ENCODE measurements at places on chromosomes 2 and 18.

GRCh38 chr18:33600846-33601245 lies 22.8 kb downstream of the ASXL3 start:
- no peak for DNase-seq

DNA sequence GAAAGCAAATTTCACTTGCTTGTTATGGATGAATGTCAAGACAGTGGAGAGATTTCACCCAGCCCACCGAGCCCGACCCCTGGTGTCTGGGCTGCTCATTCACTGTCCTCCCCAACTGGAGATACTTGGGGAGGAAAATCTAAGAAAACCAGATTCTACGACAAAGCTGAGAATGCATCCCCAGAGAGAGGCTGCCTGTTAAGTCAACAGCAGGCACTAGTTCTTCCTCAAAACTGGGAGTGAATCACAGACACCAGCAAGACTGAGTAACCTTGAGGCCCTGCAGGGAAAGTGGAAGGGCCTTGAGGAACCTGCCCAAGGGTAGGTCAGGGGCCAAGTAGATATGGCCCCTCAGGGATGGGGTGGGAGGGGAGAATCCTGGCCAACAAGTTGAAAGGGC lies 34.2 kb upstream of the MLPH start:
- no peak for DNase-seq

- no peak for DNase-seq
Observed at GRCh38 chr2:98482362-98482761, 37.7 kb downstream of the INPP4A start.

- DNase-seq: no peak
Observed at GRCh38 chr2:137879121-137879520, 85.2 kb upstream of the HNMT start.

GRCh38 chr2:42290005-42290404 lies 71.0 kb downstream of the COX7A2L start:
- DNase-seq: no peak

GRCh38 chr2:149000158-149000938 lies 38.2 kb upstream of the LYPD6B start:
- DNase-seq: no peak

DNA sequence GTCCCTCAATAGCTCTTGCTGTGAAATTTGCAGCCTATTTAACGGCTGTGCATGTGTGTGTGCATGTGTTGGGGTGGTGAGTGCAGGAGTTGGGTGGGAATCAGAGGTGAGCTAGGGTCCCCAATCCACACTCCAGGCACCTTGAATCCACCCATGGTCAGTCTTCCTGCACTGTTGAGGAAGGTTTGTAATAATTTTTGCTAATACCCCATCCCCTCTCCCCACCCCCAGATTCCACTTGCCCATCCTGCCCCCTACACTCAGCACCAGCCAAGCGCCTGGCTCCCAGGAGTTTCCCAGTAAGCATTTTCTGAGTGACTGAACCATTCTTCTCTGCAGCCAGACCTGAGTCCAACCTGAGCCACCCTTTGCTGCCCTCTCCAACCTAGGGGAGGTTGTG lies 208.4 kb upstream of the RAB12 start:
- DNase-seq: no peak

DNA sequence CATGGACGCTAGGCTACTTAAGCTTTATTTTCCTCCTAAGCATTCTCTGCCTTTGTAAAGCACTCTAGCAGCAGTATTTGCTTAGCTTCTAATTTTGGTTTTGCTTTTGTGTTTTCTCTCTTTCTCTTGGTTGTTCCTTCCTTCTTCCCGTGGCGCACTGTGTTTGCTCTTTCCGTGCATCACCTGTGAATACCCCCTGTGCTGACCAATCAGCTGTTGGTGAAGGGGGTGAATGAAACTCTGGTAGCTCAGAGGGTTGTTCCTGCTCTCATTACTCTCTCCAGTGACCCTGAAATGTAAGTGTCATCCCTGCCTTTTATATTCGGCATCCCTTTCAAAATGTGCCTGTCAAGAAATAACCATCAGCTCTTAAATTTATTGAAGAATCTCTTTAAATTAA lies 45.5 kb upstream of the TNFRSF11A start:
- DNase-seq: no peak

GRCh38 chr2:232420073-232420454 lies 13.4 kb downstream of the ALPG start:
- DNase-seq: no peak

DNA sequence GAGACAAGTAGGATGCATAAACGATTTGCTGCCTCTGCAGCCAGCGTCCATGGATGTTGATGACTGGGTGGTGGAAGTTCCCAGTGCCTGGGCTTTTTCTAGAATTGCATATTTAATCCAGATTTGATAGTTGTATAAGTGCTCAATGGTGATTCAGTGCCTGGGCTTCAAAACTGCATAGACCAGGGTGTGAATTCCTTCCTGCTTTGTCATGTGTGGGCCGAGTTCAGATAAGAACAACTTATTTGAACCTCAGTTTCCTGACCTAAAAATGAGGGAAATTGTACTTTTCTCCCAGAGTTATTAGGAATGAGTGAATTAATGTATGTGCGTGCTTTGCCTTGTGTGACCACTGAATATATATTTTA lies 154.6 kb downstream of the WDSUB1 start:
- DNase-seq: no peak

DNA sequence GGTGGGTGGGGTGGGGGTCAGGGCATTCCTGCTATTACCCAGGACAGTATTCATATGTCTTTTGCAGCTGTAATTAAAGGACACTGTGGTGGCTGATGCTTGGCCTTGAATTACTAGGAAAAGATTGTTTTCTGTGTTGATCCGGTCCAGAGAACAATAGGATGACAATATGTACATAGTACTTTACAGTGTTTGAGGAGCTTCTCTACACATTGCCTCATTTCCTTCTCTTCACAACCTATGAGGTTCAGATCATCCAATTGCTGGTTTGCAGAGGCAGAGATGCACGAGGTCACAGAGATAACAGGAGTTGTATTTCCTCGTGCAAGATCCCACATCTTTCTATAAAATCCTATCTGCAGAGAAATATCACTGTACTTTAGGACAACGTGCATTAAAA lies 119.5 kb downstream of the LIPG start:
- no peak for DNase-seq

- DNase-seq: no peak
Observed at GRCh38 chr2:202278944-202279343, 13.4 kb downstream of the NOP58 start.

- DNase-seq: no peak
Observed at GRCh38 chr18:42641996-42642395, 473.5 kb downstream of the RIT2 start.
